NCI-H226 (cell line): ENCODE measurements at places on chromosomes 13 and 19.
A peak's percentile ranks its signal among the peaks of the same experiment; 100 is the strongest.

DNA sequence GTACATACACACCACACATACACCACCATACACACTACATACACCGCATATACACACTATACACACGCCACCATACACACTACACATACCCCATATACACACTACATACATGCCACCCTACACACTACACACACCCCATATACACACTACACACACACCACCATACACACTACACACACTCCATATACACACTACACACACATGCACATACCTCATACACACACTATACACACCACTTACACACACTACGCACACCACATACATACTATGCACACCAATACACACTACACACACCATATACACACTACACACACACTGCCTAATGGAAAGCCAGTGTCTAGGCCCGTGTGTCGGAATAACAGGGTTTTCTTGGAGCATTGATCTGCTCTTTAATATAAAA is 27.5 kb downstream of the CRYL1 start:
- DNase-seq = no peak

DNA sequence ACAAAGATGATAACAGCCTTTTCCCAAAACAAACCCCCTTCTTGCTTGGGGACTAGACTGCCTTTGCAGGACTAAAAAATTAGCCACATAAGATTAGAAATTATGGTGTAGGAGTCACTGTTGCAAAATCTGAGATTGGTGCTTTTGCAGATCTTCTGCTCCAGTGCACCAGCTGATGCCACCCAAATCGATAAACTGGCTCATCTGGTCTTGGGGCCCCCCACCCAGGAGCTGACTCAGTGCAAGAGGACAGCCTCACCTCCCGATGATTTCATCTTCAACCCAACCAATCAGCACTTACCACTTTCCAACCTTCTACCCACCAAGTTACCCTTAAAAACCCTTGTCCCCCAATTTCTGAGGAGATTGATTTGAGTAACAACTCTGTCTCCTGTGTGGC is 47.1 kb upstream of the PEPD start:
- no peak for DNase-seq

- DNase-seq = no peak
These were observed 14.1 kb downstream of the UBAC2 start for GRCh38 chr13:99214731-99215130.

DNA sequence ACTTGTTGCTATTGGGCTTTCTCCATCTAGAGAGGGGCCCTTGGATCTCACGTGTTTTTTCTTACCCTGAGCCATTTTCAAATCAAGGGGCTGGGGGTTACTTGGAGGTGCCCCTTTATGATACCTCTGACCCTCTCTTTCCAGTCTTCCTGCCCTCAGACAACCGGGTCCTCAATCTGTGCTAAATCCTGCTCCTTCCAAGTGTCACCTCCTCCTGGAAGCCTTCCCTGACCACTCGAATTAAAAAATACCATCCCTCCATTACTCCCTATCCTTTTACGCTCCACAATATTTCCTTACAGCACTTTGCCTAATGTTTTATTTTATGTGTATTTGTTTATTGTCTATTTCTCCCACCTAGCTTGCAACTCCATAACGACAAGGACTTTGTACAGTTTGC is 3.3 kb downstream of the KLK8 start:
- no peak for DNase-seq

DNA sequence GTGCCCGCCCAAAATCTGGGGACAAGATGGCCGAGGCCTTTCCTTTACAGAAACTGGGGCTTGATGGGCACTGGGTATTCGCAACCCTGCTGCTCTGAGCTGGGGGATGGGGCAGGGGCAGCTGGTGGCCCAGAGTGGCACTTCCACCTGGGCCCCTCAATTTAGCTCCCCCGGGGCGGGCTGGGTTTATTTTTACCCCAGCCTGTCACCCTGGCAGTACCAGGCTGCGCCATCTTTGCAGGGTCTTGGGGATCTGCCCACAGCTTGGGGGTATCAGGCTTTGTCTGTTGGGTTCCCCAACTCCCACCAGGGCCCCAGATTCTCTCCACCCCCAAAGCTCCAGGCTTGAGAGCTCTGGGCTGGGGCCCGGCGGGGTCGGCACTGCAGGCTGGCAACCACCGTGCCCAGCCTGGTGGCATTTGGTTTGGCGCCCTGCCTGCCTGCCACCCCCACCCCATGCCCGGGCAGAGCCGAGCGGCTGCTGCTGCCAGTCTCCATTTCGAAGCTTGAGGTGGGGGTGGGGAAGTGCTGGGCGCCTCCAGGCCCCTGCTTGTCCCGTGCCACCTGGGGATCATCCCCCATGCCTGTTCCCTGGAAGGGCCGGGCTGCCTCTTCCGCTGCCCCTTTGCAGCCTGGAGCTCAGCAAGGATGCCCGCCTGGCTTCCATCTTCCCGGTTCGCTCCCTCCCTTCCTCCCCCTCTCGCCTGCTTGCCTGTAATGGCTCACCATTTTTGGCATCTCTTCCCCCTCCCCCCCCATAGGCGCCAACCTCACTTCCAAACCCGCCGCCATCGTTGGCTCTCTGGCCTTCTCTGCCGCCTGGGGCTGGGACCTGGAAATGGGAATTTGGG is 11.4 kb downstream of the NFIX start:
- no peak for DNase-seq

- no peak for DNase-seq
These were observed 1.6 kb upstream of the GRTP1 start for GRCh38 chr13:113365583-113365970.

GRCh38 chr13:111282425-111282824 is 38.0 kb upstream of the TEX29 start:
- DNase-seq = no peak

- DNase-seq = no peak
These were observed 89.3 kb downstream of the DIAPH3 start for GRCh38 chr13:60074397-60074796.

DNA sequence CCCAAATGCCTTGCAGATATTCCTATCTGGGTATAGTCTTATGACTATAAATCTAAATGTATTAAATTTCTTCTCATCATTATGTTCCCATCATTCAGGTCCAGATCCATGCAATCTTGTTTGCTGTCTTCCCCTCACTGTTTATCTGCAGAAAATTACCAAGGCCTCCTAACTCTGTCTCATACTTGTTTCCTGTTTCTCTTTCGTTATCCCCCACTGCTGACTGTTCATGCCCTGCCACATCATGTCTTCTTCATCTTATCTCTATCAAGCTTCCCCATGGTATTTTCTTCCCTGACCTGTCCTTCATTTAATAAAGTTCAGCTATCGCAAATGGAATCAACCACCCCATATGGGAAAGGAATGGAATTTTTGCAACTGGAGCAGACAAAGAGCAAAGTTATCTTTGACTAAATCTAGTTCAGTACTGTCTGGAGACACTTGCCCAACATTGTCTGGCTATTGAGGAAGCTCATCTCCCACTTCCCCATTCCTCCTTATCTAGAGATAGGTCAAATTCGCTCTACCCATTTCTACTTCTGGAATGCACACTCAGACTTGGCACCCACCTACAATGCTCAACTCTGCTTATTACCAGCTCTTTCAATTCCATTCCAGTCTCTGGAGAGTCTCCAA is 1358.1 kb downstream of the EFNB2 start:
- DNase-seq = peak; percentile 68

DNA sequence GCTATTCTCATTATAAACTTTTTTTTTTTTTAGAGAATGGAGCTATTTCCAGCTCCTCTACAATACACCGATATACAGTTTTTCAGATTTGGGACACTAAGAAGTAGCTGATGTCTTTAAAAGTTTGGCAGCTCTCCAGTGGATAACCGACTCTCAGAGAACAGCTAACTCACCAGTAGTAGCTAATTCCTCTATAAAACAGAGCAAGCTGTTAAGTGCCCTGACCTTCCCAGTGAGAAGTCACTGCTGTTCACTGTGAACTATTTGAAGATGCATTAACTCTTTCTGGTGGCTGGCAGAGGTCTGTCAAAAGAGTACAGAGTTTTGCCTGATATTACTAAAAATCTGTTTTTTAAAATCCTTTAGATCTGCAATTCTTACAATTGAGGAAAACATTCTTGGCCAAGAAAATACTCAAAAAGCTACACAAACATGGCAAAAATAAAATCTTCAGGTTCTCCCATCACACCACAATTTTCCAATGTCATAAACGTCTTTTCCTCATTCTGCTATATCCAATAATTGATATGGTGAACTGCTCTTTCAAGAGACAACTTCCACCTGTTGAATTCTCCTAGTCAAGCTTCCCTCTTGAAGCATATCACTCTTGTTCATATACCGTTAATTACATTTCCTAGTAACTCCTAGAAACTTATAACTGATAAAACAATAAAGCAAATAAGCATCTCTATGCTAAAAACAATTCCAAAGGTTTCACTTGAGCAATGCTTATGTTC is 44.2 kb downstream of the TBC1D4 start:
- no peak for DNase-seq

DNA sequence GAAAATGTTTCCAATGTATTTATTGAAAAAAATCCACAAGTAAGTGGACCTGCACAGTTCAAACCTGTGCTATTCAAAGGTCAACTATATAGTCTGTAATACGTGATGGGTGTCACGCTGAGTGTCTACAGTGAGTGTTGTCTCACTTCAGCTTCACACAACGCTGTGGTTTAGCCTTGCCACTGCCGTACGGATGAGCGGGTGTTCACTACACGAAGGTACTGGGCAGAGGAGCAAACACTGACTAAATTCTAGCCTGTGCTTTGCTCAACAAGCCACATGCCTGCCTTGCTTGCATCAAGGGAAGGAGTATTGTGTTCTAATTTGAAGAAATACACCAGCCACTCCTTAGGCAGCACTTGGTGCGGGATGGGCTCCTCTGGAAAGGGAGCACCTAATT is 3.4 kb upstream of the FFAR3 start:
- no peak for DNase-seq

GRCh38 chr19:30807278-30807677 is 435.1 kb downstream of the ZNF536 start:
- no peak for DNase-seq

GRCh38 chr13:20773194-20774080 is at the start of gene EEF1AKMT1:
Gene EEF1AKMT1 (minus strand): TSS chr13:20773961. CDS start chr13:20757598, 16,363 bp downstream.
- peak; percentile 74 for DNase-seq

DNA sequence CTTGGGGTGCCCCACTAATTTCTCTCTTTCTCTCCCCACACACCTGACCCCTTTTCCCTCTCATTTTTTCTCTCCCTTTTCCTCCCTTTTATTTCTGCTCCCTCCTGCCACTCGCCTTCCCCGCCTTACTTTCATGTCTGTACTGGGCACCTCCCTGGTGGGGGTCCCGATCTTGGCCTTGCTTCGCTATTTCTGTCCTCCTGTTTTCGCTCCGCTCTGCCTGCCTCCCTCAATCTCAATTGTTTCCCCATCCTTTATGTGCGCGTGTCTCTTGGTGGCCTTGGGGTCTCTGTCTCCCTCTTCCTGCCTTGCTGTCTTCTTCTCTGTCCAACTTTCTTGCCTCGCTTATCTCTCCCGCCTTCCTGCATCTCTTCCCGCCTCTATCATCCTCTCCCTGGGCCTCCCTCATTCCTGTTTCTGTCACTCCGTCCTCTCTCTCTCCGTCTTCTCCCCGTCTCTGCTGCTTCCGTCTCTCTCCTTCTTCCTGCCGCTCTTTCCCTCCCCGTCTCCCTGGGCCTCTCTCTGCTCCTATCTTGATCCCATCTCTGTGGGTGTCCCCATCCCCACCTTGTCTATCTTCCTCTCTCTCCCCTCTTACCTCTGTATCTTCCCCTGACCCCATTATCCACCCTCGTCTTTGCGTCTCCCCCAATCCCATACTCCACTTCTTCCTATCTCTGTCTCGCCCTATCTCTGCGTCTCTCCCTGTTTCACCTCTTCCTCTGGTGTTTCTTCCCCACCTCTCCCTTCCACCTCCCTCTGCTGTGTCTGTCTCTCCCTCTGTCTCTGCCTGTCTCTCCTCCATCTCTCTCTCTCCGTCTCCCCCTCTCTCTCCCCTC is 4.0 kb downstream of the GRIN2D start:
- no peak for DNase-seq
